Stimulated activated CD8-positive, alpha-beta memory T cell treated with anti-CD3 and anti-CD28 coated beads, Interleukin-4, amount 100 ng/mL, for 24 hours (primary cell): ENCODE measurements at places on chromosomes 7 and 10.

GRCh38 chr10:24920907-24921881 is 31.2 kb downstream of the PRTFDC1 start:
- peak; percentile 43 for DNase-seq

- no peak for DNase-seq
Observed at GRCh38 chr10:82969405-82969804, 1094.4 kb downstream of the NRG3 start.

- DNase-seq = no peak
Observed at GRCh38 chr7:131071786-131072504, 255.7 kb upstream of the MKLN1 start.

- DNase-seq = no peak
Observed at GRCh38 chr10:37269554-37270256, 144.3 kb downstream of the ANKRD30A start.

DNA sequence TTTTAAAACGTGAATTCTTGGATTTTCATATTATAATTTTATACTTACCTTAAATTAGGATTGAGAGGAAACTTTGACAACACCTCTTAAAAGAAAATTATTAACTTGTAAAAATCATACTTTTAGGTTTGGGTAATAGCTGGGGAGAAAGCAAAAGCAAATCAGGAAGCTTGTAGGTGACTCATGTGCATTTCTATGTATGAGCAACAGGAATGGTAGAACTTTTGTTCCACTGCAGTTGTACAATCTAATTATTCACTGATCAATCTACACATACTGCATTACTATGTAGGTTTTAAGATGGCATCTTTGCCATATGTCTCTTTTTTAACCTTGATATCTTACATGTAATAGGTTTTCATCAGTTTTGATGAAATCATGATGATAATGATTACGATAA is 223.2 kb downstream of the PRKG1 start:
- no peak for DNase-seq

DNA sequence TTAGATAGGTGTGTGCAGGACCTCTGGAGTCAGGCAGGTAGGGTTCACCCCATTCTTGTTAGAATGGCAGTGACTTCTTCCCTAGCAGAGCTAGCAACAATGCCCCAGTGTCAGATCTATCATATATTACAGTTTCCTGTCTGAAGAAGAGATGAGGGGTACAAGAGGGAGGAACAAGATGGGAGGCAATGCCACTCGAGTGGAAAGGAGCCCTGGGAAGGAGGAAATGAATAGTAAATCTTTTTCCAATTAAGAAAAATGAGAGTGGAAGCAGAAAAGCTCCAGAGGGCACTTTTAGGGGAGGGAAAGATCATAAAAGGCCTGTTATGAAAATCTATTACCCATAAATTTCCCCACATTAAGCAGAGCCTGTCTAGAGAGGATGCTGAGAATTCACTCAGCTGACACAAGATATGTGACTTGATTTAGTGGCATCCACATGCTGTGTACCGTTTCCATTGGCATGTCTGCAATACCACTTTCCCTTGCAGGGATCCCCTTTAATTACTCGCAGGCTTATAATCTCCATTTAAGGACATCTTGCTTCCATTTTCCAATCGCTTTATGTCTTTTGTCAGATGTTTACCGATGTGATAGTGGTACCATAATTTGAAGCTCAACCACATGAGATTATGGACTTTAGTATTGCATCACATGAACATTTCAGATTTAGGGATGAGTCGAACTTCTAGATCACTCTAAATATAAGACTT is 70.0 kb upstream of the AGBL3 start:
- no peak for DNase-seq

- DNase-seq = no peak
Observed at GRCh38 chr7:47638679-47639315, 56.9 kb upstream of the TNS3 start.

DNA sequence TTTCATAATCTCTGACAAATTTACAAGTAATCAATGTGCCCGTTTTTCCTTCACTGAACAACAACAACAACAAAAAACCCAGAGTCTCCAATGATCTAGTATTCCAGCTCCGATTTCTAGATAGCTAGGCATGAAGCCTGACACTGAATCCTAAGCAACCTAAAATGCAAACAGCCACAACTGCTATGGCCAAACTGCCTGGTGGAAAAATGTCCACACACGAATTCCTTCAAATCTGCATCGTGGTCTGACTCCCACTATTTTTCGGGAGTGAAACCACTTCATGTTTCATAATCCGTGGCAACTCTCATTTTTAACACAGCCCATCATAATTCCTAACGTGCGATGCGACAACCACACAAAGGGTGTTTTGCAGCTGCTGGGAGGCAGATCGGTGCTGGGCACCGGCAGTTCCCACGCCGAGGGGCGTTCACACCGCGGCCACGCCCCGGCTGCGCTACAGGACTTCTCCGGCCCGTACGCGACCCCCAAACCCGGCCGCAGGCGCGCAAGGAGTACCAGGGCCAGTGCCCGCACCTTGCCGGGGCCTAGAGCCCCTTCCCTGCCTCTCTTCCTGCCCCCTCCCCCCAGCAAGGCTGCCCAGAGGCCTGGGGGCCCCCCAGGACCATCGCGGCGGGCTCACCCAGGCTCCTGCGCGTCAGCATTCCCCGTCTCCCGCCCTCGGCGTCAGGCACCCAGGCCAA is 814 bp downstream of the RUFY2 start:
- DNase-seq = peak; percentile 24

DNA sequence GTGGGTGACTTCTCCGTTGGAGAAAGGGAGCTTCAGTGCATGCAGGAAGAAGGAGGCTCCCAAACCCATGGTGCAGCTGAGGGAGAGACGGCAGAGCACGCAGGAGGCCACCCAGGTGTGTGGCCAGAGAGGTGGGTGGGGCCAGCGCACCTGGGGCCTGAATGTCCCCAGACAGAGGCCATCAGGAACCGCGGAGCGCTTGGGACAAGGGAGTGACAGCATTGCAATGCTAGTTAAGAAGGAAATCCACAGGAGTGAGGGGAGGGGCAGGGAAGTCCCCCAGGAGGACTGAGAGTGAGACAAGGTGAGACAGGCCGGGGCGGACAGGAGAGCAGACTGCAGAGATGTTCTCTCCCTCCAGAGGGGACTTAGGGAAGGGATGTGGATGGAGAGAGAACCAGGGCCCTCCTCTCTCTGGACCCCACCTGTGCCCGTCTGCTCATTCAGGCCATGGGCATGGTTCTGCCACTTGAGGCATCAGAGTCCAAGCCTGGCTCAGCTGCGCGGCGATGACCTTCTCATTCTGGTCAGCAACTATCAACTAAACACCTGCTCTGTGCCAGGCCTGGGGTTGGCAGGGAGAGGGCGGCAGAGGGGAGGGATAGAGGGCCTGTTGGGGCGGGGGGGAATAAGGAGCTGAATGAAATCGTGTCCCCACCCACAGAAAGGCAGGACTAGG is 69.4 kb upstream of the COL13A1 start:
- no peak for DNase-seq

- no peak for DNase-seq
Observed at GRCh38 chr7:50982626-50983025, 199.9 kb upstream of the GRB10 start.

GRCh38 chr10:121462281-121462680 is 136.0 kb downstream of the FGFR2 start:
- no peak for DNase-seq

DNA sequence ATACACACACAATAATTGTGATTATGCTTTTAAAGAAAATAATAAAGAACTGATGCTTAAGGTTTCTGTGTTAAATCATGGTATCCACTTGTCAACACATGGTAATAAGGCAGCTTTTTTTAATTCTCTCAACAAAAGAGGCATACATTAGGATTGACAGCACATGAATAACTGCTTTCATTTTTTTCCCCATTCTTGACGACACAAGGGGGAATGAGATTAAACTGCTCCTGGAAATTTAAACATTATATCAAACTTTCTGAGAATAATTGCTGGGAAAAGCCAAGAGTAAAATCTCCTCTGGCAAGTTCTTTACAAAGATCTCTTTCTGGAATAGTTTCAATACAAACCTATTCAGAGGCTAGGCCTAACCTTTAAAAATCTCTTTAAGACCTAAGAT is 99.0 kb upstream of the GPR22 start:
- DNase-seq = no peak

- DNase-seq = no peak
Observed at GRCh38 chr7:76512941-76513816, 2.8 kb downstream of the UPK3B start.

DNA sequence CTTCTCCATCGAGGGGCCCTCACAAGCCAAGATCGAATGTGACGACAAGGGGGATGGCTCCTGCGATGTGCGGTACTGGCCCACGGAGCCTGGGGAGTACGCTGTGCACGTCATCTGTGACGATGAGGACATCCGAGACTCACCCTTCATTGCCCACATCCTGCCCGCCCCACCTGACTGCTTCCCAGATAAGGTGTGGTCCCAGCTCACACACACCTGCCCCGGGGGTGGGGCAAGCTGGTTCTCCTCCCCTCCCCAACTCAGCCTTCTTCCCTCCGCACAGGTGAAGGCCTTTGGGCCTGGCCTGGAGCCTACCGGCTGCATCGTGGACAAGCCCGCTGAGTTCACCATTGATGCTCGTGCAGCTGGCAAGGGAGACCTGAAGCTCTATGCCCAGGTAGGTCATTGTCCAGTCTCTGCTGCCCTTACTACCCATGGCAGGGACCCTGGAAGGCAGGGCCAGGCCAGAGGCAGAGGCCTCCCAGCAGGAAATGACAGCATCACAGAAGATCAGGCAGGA is 11.0 kb downstream of the FLNC start:
- DNase-seq = no peak

DNA sequence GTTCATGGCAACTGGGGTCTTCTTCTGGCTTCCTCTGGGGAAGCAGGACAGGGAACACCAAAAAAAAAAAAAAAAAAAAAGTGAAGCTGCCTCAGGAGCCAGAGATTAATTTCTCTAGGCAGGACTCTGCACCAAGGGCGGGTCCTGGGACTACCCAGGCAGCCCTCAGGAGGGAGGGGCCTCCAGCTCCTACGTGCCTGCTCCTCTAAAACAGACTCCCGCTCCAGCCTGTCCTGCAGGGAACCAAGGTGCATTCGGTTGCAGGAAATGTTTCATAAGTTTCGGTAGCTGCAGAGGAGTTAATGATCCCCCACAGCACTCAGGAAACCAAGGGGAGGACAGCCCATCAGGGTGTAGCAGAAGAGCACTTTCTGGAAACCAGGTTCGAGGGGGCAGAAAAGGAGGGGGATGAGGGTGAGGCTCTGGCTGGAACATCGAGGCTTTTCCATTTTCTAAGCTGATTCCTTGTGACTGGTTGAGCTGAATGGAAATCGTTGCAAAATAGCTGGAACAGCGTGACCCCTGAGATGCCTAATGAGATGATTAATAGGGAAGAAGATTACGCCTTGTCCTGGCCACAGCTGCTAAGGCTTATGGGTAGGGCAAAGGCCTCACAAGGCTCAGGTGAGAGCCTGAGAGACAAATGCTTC is 84.2 kb downstream of the STRA8 start:
- no peak for DNase-seq

- no peak for DNase-seq
Observed at GRCh38 chr10:124748166-124748565, 4.0 kb upstream of the FAM53B start.

GRCh38 chr7:36473454-36474282 is 84.0 kb downstream of the ANLN start:
- DNase-seq = no peak

DNA sequence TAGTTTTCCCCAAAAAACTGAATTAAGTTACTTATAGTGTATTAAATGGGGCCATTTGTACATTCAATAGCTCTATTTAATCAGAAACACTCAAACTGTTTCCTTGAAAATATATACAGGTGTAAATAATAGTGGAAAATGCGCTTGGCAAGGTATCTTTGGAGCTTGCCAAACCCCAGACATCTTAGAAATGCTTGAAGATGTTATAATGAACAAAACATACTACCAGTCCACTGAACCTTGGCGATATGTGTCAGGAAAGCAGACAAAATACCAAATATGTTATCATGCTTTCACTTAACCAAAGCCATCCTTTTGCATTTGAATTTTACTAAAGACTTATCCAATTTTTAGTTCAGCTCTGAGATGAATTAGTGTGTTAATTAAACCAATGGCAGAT is 352.7 kb upstream of the SEMA3A start:
- DNase-seq = no peak

GRCh38 chr7:16803881-16804673 is 722 bp downstream of the AGR2 start:
- DNase-seq = no peak

GRCh38 chr10:107952649-107953556 is 788.4 kb upstream of the SORCS1 start:
- DNase-seq = no peak

- DNase-seq = no peak
Observed at GRCh38 chr7:74141705-74142104, 32.5 kb upstream of the EIF4H start.
